Activated naive CD4-positive, alpha-beta T cell treated with Interleukin-2 at 50 U/mL for 16 hours (primary cell): ENCODE measurements at places on chromosomes 12 and 14.

- DNase-seq, result no peak
Observed at GRCh38 chr14:22752422-22752821, 14.1 kb upstream of the OXA1L start.

- no peak for DNase-seq
Observed at GRCh38 chr12:115323223-115323905, 639.4 kb upstream of the TBX3 start.

- no peak for DNase-seq
Observed at GRCh38 chr14:74888164-74889158, 6.7 kb downstream of the DLST start.

GRCh38 chr14:86464341-86464740 is 934.4 kb downstream of the FLRT2 start:
- no peak for DNase-seq
